Cerebellum (tissue), 4 donors: ENCODE measurements at places on chromosomes 13 and 19.

GRCh38 chr19:35116072-35116801, 614 bp downstream of the FXYD3 start:
- DNase-seq, result no peak

GRCh38 chr19:18098891-18099622, 1.5 kb downstream of the MAST3 start:
- no peak for DNase-seq

GRCh38 chr19:2663920-2664571, 38.4 kb downstream of the GNG7 start:
- no peak for DNase-seq

DNA sequence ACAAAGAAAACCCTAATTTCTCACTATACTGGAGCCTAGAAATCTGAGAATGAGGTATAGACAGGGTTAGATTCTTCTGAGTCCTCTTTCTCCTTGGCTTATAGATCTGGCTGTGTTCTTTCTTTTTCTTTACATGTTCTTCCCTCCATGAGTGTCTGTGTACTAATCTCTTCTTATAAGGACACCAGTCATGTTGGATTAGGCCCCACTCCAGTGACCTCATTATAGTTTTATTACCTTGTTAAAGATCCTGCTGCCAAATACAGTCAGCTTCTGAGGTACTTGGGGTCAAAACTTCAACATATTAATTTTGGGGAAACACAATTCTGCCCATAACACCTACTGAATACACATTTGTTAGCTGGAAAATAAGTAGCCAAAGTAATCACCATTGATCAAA, 302.6 kb downstream of the PCDH9 start:
- DNase-seq, result no peak

GRCh38 chr13:45412274-45413049, 5.7 kb downstream of the SLC25A30 start:
- no peak for DNase-seq

GRCh38 chr19:35462476-35462953, 14.5 kb downstream of the FFAR2 start:
- DNase-seq, result no peak

GRCh38 chr13:75025956-75026355, 456.0 kb downstream of the TBC1D4 start:
- DNase-seq, result no peak

DNA sequence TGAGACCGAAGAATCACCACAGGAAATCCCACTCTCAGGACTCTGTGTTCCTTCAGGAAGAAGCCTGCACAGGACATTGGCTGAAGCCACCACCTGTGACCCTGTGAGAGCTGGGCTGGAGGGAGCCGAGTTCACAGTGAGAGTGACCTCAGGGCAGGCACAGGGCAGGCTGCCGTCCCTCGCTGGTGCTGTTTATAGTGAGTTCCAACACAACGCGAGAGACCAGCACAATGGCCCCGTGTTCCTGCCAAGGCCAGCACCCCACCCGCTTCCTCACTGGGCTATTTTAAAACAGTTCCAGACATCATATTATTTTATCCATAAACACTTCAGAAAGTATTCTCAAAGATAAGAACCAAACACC, 18.4 kb upstream of the GAS6 start:
- no peak for DNase-seq

- no peak for DNase-seq
These were observed 18.5 kb downstream of the MAN2B1 start for GRCh38 chr19:12648088-12648487.

GRCh38 chr13:98410612-98411011, 166.3 kb downstream of the STK24 start:
- DNase-seq, result no peak

- DNase-seq, result no peak
These were observed 116.9 kb downstream of the KCTD12 start for GRCh38 chr13:76769271-76769791.

- DNase-seq, result no peak
These were observed 82.4 kb downstream of the PIBF1 start for GRCh38 chr13:72864142-72865011.

GRCh38 chr13:93976528-93976927, 503.0 kb downstream of the DCT start:
- DNase-seq, result no peak

- DNase-seq, result no peak
These were observed 114.3 kb upstream of the TDRD3 start for GRCh38 chr13:60282708-60283107.

GRCh38 chr19:34475026-34475974, 6.3 kb upstream of the WTIP start:
- no peak for DNase-seq

DNA sequence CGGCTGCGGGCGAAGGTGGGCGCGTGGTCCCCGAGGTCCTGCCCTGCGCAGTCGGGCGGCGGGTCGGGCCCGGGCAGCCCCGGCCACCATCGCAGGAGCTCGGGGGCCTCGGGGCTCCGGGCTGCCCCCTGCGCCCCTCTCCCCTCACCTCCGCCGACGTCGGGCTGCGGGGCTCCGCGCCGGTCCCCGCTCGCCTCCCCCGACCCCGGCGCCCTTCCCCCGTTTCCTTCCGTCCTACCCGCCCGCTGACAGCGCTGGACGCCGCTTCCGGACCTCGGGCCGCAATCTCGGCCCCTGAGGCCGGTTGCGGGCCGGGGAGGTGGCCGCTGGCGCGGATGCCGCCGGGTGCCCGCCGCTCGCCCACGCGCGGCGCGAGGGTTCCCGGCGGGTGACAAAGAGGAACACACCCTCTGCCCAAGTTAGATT, 720 bp downstream of the FARP1 start:
- DNase-seq, result peak; percentile 10

DNA sequence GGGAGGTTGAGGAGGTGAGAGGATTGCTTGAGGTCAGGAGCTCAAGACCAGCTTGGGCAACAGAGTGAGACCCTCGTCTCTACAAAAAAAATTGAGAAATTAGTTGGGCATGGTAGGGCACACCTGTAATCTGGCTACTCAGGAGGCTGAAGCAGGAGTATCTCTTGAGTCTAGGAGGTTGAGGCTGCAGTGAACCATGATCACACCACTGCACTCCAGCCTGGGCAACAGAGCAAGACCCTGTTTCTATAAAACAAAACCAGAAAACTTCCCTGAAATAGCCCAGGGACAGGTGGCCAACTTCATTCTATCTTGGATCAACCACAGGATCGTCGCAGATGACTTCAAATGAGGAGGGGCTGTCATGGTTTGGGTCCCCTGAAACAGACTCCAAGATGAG, 28.7 kb downstream of the COLGALT1 start:
- DNase-seq, result no peak

GRCh38 chr13:43115141-43115540, 91.8 kb downstream of the DNAJC15 start:
- DNase-seq, result no peak

GRCh38 chr19:44164327-44164672, 600 bp upstream of the ZNF226 start:
- DNase-seq, result no peak

DNA sequence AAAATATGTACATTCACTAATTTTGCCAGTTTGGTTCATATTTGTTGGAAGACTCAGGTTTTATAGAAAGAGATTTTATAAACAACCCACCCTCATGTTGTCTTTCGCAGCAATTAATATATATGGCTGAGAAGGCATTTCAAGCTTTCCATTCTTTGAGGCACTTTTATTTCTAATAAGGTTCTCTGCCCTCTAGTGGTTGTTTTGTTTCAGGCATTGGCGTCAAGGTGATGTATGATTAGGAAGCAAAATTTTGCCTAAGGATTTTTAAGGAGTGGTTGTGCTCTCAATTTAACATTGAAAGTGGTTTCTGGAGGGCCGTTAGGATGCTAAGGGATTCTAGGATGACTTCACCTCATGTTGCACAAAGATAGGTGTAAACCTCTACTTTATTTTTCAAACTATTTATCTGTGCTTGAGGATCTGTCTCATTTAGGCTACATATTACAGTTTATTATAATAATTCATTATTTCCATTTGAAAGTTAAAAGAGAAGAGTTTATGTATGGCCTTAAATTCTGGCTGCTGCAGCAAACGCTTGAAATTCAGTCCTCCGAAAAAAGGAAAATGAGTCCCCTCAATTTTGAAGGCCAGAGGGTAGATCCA, 35.9 kb downstream of the OXGR1 start:
- DNase-seq, result peak; percentile 1

- no peak for DNase-seq
These were observed 65.8 kb upstream of the SLITRK6 start for GRCh38 chr13:85864963-85865530.

DNA sequence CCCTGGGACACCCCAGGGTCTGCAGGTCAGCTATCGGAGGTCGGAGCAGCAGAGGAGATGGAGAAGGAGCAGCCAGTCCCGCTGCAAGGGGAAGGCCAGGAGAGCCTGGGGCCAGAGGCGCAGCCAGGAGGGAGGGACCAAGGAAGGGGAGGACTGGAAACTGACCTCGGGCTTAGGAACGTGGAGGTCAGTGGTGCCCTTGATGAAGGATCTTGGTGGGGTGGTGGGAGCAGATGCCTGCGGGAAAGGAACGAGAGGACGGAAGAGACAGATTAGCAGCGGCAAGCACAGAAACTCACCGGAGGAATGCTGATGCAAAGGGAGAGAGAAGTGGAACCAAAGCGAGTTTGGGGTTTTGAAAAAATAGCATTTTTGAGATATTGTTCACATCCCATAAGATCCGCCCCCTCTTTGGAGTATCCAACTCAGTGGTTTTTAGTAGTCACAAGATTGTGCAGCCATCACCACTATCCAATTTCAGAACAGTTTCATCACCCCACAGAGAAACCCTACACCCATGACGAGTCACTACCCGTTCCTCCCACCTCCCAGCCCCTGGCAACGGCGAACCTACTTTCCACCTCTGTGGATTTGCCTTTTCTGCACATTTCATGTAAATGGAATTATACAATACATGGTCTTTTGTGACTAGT, 22.1 kb downstream of the PLEKHF1 start:
- DNase-seq, result no peak

- DNase-seq, result no peak
These were observed 10.5 kb downstream of the WIZ start for GRCh38 chr19:15439078-15439799.

DNA sequence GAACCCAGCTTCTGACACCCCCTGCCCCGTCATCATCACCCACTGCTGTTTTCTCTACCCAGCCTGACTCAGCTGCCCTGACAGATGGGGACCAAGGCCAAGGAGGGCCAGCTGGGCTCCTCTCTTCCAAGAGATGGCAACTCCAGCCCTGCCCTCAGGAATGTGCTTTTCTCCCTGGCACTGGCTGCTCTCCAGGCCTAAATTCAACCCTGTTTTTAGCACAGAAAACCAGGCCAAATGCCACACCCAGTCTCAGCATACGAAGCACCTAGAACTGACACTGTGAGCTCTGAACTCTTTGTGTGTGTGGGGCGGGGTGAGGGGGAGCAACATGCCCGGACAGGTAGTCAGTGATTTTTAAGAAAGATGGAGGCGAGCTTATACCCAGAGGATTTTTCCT, 23.4 kb upstream of the IGFL1 start:
- no peak for DNase-seq

DNA sequence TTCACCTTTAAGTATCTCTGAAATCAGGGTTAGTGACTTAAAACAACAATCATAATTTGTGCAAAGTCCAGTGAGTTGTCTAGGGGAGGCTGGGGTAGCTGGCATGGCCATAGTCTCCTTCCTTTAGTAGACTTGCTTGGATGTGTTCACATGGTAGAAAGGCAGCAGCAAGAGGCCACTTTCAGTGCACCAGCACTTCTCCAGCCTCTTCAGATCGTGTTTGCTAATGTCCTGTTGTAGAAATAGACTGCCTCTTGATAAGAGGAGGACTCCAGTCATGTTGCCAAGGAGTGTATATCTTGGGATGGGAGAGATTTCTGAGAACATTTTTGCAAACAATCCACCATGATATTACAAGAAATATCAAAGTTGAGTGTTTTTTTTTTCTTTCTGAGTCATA, 22.9 kb downstream of the WDFY2 start:
- no peak for DNase-seq

- no peak for DNase-seq
These were observed 76.0 kb downstream of the CAB39L start for GRCh38 chr13:49367640-49368422.

DNA sequence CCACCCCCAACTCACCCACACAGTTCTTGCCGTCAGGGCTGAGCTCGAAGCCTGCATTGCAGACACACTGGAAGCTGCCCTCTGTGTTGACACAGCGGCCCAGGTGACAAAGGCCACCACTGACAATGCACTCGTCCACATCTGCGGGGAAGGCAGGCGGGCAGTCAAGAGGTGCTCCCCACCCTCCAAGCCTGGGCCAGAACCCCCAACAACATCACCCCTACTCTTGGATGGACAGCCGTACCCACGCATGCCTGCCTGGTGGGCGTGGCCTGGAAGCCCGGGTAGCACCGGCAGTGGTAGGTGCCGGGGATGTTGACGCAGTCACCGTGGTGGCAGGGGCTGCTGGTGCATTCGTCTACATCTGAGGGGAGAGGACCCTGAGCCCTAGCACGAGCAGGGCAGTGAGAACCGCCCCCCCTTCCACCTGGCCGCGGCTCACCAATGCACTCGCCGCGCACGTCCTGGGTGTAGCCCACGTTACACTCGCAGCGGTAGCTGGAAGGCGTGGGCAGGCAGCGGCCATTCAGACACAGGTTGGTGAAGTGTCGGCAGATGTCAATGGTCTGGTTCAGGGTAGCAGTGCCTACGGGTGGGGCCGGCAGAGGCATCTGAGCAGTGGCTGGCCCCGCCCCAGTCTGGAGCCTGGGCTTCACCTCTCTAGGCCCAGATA, 13.3 kb downstream of the FBN3 start:
- DNase-seq, result no peak

GRCh38 chr19:3813473-3814392, 27.6 kb upstream of the MATK start:
- DNase-seq, result no peak

GRCh38 chr13:113049521-113049941, 56.1 kb upstream of the F7 start:
- DNase-seq, result peak; percentile 88

GRCh38 chr13:97499181-97499580, 65.2 kb downstream of the RAP2A start:
- DNase-seq, result no peak
